ENCODE measurements at places on chromosomes 3 and 15.

DNA sequence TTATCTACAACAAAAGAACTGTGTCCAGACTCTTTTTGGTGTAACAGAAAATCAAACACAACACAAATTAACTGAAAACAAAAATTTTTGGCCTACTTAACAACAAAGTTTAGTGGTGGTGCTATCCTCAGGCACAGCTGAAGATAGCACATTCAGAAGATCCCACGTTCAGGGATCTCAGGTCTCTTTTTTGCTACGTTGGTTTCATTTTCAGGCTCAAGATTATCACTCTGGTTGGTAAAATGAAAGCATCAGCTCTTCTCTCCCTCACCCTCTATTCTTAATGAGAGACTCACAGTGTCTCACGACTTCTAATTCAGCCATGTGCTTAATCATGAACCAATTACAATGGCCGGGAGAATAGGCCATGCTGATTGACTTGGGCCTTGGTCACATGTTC, 146.9 kb upstream of the PTPRG start:
- DNase-seq = no peak

DNA sequence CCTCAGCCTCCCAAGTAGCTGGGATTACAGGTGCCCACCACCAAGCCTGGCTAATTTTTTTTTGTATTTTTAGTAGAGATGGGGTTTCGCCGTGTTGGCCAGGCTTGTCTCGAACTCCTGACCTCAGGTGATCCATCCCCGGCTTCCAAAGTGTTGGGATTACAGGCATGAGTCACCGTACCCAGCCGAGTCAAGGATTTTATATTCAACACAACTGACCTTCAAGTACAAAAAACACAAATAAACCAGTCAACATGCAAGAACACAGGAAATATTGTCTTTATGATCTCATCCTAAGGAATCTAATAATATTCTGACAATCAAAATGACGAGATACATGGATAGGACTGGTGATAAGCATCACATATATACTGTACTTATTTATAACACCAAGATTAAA, 37.9 kb downstream of the TJP1 start:
- DNase-seq = no peak

- DNase-seq = peak; percentile 21
Observed at GRCh38 chr3:11717768-11718636, 74.3 kb upstream of the VGLL4 start.

DNA sequence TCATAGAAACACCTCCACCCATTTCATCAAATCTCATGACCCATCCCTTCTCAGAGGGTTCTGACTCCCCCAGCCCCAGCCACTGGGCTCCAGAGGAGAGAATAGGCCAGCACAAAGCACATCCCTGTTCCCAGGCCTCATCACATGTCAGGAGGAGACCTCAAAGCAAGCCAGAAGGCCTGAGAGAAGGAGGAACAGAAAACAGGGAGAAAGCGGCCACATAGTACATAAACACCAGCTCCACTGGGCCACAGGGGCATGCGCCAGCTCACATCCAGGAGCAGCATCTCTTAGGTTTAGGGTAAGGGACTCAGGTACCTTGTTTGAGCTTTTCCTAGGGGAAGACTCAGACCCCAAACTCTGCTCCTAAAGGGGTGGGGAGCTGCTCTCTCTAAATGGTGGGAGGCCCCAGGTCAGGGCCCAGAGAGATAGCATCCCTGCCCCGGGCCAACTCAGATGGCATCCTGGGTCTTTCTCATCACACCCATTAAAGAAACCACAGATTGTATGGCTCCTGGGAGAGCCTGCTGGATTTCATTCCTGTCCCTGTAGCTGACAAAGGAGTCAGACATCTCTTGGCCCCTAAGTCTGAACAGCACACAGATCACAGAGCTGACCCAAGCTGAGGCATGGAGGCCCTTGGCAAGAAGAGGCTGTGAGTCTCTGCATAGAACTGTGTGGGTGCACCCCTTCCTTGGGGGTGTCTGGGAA, 2.5 kb downstream of the SHF start:
- DNase-seq = no peak

DNA sequence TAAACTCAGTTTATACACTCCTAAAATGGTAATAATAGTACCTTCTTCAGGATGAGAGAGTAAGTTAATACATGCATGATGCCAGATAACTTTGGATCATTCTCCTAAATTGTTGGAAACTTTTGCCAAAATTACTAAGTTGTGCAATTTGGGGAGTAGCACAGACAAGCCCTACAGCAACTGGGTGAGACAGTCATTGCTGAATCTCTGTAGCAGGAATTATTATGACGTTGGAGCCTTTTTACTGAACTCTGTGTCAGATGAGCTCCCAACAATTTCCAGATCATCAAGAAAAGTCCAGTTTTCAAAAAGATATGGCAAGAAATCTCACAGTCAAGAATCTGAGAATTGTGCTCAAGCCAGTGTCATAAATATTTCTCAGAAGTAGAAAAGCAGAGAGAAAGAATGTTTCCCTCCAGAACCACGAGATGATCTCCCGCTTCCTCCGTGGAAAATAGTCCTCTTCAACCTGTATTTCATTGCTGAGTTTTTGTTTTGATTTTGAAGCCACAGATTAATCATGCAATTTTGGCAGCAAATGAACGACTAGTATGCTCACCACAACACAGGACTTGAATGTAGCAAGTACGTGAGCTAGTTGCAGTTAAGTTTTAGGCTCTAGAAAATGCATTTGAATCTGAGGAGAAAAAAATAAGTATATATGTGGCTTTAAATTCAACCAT, 485.4 kb downstream of the CNTN6 start:
- DNase-seq = no peak

DNA sequence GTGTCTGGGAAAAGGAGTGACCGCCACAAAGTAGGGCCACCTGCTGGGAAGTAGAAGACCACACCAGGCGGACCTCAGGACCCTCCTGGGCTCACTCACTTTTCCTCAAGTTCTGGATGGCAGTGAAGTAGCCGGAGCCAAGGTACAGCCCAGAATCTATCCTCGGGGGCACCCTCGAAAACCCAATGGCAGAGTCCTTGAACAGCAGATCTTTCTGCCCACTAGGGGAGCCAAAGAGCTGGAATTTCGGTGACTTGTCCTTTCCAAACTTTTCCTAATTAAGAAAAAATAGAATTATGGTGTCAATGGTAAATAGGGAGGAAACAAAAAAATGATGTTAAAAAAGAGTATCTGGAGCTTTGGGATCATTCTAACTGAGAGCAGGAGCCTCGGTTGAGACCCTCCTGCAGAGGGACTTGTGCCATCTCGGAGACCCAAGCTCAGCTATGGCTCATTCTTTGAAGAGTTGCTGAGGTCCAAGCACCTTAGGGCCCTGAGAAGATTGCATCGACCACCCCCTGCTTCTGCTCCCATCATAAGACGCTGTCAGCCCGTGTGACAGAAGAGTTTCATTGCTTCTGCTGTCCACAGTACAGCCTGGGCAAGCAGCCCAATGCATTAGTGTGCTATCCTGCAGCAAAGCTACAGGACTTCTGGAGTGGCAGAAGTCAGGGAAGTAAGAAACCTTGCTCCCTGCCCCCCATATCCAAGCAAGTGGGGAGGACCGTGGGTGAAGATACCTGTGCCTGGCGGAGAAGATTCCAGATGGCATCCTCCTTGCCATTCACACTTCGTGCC, 14.8 kb downstream of the LTF start:
- no peak for DNase-seq

DNA sequence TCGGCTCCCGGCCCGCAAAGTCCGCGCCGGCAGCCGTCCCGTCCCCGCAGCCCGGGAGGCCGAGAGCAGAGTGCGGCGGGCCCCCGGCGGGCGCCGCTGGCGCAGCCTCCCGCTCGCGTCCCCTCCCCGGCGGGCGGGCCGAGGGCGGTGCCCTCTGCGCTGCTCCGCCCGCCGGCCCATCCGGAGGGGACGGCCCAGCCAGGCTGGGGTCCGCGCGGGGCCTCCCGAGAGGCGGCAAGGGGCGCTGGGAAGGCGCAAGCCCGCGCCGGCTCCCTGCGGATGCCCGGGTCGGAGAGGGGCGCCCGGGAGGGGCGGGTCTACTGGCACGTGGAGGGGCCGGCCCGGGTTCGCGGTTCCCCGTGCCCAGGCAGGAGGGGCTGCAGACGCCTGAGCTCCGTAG, at the start of the genes CLCN2 and POLR2H:
CLCN2 (minus strand) TSS at position 74 of the 400 bp plus-strand sequence. CDS start 126 bp downstream, outside the sequence.
POLR2H (plus strand) TSS at position 179 of the 400 bp plus-strand sequence. CDS start 1,783 bp downstream, outside the sequence.
- peak; percentile 50 for DNase-seq

DNA sequence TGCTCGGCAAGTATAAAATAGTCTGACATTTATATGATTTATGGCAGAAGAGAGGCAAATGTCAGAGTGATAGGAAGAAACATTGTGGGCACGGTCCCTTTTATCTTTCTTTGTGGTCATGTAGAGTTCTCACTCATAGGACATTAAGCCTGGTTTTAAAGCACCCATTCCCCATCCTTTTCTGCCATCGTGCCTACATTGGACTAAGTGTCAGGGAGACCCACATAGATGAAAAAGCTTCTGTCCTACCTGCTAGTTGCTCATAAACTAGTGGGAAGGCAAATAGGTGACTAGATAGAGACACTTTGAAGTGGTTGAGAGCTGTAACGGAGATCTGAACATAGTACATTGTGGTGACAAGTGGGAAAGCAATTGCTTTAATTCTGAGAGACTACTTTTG, 155.7 kb downstream of the B3GALNT1 start:
- no peak for DNase-seq

DNA sequence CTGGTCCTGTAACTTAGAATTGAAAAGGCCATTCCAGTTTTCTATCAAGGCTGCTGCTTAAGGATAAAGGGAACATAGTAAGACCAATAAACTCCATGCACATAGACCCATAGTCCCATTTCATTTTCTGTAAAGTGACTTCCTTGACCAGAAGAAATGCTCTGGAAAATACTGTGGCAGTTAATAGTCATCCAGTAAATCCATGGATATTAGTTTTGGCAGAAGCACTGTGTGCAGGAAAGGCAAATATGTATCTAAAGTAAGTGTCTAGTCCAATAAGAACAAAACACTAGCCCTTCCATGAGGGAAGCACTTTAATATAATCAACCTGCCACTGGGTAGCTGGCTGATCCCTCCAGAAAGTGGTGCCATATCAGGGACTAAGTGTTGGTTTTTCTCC, 19.3 kb upstream of the MKRN3 start:
- DNase-seq = no peak

GRCh38 chr3:180617049-180617448, 15.1 kb downstream of the TTC14 start:
- DNase-seq = no peak

DNA sequence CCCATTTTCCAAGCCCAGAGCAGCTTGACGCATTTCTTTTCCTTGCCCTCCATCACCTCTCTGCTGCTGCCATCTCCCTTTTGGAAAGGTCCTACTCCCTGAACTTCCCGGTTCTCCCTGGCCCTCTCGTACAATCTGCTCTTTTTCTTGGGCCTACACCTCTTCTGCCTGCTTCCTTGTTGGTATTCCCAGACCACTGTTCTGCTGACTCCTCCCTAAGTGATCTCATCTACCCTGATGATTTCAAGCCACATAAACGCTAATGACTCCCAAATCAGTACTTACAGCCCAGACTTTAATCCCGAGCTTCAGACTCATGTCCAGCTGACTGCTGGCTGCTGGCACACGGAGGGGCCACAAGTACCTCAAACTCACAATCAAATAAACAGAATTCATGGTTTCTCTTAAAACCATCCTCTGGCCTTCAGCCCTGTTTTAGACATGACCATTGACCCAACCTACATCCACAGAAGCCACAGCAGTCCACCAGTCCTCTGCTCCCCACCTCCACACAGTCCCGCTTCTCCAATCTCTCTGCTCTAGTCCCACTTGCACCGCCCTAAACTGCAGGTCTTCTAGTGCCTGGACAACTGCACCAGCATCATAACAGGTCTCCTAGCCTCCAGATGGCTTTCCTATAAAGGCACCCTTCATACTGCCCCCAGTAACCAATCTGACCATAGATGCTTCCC, 57.6 kb downstream of the AAGAB start:
- no peak for DNase-seq

- peak; percentile 85 for DNase-seq
Observed at GRCh38 chr3:25663869-25664811, 567 bp downstream of the TOP2B start.

- DNase-seq = no peak
Observed at GRCh38 chr3:64083575-64083974, 60.3 kb upstream of the PSMD6 start.

GRCh38 chr15:28996953-28997352, 111.2 kb downstream of the APBA2 start:
- no peak for DNase-seq

DNA sequence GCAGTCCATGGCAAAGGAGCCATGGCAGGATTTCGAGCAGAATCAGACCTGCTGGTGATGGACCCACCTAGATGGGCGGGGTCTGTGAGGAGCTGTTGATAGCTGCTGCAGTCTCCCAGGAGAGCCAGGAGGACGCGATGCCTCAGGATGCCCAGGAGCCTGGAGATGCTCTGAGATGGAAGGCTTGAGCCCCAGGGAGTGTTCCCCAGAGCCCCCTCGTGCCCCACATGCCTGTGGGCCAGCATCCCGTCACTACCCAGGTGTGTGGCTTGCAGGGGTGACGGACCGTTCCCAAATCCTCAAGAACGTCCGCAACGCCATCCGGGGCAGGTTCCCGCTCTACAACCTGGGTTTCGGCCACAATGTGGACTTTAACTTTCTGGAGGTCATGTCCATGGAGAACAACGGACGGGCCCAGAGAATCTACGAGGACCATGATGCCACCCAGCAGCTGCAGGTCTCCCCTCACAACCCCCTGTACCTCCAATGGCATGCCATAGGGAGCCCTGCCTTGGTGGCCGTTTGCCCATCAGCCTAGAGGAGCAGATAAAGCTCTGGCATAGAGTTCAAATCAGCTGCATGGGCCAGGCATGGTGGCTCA, 6.7 kb downstream of the ITIH1 start:
- no peak for DNase-seq

DNA sequence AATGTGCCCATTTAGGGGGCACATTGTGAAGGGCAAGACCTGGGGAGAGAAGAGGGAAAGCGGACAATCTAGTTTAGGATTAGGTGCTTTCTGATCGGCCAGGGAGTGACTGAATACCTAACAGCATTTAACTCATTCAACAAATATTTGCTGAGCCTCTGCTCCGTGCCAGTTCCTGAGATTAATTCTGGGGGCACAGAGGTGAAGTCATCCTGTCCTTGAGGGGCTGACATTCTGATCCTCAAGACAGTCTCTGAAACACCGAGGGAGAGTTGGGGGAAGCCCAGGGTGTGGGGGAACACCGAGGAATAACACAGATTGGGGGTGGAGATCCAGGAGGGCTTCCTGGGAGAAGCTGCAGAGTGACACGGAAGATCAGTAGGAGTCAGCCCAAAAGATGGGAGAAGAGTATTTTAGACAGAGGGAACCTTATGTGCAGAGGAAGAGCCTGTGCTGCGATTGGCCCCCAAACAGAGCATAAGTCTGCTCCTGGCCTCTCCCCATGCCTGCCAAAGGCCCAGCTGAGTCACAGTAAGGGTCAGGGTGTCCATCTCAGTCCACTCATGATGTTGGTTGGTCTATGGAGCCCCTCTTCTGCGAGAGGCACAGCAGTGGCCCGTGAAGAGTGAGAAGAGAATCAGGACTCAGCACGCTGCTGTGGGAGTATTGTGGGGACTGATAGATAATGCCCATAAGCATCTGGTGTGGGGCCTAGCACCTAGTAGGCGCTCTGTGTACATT, 60.2 kb downstream of the AMOTL2 start:
- no peak for DNase-seq

Data from testis (tissue), 5 donors.